ENCODE measurements at places on chromosomes 12 and 14. TPM values are rescaled to one million over a fixed set of nuclear protein-coding genes. Genes with fewer than 3 reads are reported as not detected.

VRTN gene
- not detected for total RNA-seq

LRRIQ1 gene
- total RNA-seq: 13.9 TPM

RAN gene
- 245 TPM for total RNA-seq

CCDC197 gene
- not detected for total RNA-seq

TPPP2 gene
- total RNA-seq: not detected

GLIPR1L2 gene
- total RNA-seq: 1.5 TPM

SLC17A8 gene
- 8.8 TPM for total RNA-seq

TAS2R10 gene
- total RNA-seq: 9.6 TPM

KLRK1 gene
- 0.73 TPM for total RNA-seq

A2ML1 gene
- 0.36 TPM for total RNA-seq

CIROP gene
- not detected for total RNA-seq

BEST3 gene
- 0.18 TPM for total RNA-seq

AHSA1 gene
- total RNA-seq: 64.9 TPM

RPS6KA5 gene
- 10.6 TPM for total RNA-seq

KRT74 gene
- total RNA-seq: not detected

GPX2 gene
- total RNA-seq: not detected

SIX1 gene
- total RNA-seq: 0.36 TPM

SLC25A47 gene
- not detected for total RNA-seq

TDRD9 gene
- 2.4 TPM for total RNA-seq

TMEM132D gene
- total RNA-seq: 22.0 TPM

OLR1 gene
- 4.8 TPM for total RNA-seq

SLC11A2 gene
- 71.0 TPM for total RNA-seq

DHRS4 gene
- 8.0 TPM for total RNA-seq

PDE3A gene
- total RNA-seq: 20.6 TPM

RAD51B gene
- total RNA-seq: 26.5 TPM

NGB gene
- 1.5 TPM for total RNA-seq

GNB3 gene
- 5.5 TPM for total RNA-seq

ADAMTS20 gene
- 0.82 TPM for total RNA-seq

STYK1 gene
- 4.9 TPM for total RNA-seq

SRRM4 gene
- total RNA-seq: 11.8 TPM

DENND5B gene
- total RNA-seq: 65.3 TPM
